ENCODE measurements at places on chromosomes 4 and X.

DNA sequence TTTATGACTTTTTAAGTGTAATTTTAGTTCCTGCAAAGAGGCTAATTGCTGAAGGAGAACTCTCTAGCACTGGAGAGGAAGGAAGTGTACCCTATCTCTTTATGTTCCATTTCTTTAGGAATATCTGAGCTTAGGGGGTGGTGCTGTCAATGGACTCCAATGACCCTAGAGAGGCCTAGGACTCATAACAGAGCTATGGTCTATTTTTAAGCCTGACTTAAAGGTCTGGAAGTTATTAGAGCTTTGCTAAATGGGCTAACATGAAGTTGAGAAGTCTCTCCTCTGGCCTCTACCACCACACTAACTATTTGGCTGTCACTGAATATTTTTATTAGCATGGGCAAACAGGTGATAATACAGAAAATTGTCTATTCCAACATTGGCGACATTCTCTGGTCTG lies 152.2 kb downstream of the SPATA18 start:
- no peak for DNase-seq

DNA sequence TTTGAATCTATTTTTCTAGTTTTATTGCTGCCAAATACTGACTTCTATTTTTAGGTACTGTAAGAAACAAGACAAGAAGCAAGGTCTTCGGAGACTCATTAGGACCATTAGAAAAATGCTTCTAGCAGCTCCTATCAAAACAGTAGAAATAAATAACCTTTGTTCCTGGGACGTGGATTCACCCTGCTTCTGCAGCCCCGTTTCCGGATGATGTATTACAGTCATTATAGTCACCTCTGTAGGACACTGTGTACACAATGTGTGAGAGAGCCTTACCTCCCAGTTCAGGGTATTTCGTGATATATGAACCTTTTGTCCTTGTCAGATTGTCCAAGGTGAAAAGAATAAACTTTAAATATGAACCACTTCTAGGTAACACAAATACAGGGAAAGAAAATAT lies 484.0 kb upstream of the TECRL start:
- no peak for DNase-seq

GRCh38 chrX:100623001-100623400 lies 13.6 kb downstream of the TSPAN6 start:
- DNase-seq, result no peak

GRCh38 chr4:164379694-164380093 lies 374.2 kb upstream of the SMIM31 start:
- DNase-seq, result no peak

GRCh38 chr4:143372093-143372915 lies 35.6 kb downstream of the GAB1 start:
- DNase-seq, result no peak
